ENCODE measurements at places on chromosomes 2 and 18.

DNA sequence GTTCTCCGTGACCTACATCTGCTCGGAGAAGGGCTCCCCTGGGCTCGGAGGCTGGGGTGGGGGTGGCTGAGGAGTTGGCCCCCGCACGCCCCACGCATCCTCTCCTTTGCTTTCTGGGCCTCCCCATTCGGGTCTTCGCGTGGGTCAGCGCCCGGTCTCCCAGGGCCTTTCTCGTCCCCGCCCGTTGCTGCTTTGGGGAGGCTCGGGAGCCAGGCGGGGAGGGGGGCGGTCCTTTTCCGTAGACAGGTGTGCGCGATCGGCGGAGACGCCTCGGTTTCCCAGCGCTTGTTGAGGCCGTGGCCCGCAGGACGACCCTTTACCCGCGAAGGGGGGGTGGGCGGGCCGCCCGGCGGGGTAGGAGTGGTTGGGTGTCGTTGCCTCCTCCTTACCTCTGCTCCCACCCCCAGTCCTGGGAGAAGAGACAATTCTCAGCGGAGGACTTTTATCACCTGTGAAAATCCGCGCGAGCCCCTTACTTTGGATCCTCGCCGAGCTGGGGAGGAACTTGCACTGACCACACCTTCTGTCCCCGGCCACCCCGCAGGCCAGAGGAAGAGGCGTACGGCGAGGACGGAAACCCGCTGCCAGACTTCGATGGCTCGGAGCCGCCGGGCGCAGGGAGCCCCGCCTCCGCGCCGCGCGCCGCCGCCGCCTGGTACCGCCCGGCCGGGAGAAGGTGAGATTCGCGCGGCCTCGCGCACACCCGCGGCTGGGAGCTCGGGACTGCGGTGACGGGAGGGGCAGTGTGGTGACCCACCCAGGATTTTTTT lies 2.6 kb downstream of the ADCYAP1 start:
- DNase-seq, result no peak

- no peak for DNase-seq
Observed at GRCh38 chr2:134425724-134426496, 172.0 kb downstream of the MGAT5 start.

- no peak for DNase-seq
Observed at GRCh38 chr2:136736236-136736635, 29.1 kb upstream of the THSD7B start.

GRCh38 chr2:43087413-43087812 lies 139.0 kb downstream of the ZFP36L2 start:
- no peak for DNase-seq

- no peak for DNase-seq
Observed at GRCh38 chr2:198098918-198099317, 294.5 kb downstream of the PLCL1 start.

DNA sequence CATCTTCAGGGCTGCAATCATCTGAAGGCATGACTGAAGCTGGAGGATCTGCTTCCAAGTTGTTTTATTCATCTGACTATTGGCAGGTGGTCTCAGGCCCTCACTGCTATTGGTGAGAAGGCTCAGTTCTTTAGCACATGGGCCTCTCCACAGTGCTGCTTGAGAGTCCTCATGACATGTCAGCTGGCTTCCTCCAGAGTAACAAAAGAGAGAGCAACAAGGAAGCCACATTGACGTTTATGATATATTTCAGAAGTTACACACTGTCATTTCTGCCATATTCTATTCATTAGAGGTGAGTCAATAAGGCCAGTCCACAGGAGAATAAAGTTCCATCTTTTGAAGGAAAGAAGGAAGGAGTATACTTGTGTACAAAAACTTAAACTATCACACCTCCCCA lies 7.9 kb upstream of the SIGLEC15 start:
- no peak for DNase-seq

GRCh38 chr2:138335036-138335435 lies 166.5 kb upstream of the SPOPL start:
- no peak for DNase-seq

DNA sequence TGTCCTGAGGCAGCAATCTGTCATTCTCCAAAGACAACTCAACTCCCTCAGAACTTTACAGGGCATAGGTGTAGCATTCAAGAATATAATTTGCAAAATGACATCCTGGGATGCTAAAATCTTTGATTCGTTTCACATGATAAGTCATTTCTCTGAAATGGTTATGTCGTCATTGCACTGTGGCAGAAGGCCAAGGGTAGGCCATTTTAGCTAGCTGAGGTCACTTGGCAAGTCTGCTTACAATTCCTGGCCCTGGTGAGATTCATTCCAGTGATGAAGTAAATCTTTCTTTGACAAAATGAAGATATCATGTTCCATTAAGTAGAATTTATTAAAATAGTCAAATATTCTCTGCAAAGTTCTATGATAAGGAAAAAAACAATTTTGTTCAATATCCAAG lies 1410.3 kb upstream of the LRRTM1 start:
- no peak for DNase-seq

DNA sequence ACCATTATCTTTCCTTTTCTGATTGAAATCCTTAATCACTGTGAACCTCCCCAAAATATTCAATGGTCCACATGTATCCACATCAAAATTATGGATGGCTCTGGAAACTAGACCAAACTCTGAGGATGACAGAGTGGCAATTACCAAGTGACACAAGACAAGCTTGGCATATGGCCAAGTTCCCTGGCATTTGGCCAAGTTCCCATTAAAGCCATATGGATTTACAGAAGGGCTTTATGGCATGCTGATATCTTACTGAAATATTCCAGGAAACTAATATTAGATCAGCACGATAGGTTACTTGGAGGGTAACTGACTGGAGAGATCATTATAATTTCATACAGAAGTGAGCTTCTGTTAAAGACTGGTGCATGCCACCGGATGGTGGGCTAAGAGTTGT lies 21.9 kb upstream of the CERS6 start:
- DNase-seq, result no peak

DNA sequence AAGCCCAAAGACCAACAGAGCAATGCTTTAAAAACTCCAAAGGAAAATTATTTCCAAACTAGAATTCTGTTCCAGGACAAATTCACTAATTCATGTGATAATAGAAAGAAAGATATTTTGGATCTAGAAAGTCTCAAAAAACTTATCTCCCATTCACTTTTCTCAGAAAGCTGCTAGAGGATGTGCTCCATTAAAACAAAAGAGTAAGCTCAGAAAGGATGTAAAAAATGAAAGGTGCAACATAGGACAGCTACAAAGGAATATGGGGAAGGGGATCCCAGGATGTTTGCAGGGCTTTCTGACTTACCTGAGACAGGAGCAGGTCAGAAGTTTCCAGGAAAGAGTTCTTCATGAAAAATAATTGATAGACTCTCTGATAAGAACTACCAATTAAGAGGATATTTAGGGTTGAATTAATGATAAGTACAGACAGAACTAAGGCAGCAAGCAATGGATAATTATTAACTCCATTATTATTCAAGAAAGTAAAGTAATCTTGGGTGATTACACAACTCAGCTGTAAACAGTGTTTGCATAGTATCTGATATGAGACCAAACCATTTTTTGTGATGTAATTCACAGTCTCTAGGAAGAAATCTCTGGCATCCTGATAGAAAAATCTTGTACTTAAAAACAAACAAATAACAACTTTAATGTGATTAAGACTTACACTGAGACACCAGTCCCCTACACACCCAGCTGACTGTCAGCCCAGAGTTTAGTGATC lies 20.9 kb downstream of the LYG1 start:
- no peak for DNase-seq

DNA sequence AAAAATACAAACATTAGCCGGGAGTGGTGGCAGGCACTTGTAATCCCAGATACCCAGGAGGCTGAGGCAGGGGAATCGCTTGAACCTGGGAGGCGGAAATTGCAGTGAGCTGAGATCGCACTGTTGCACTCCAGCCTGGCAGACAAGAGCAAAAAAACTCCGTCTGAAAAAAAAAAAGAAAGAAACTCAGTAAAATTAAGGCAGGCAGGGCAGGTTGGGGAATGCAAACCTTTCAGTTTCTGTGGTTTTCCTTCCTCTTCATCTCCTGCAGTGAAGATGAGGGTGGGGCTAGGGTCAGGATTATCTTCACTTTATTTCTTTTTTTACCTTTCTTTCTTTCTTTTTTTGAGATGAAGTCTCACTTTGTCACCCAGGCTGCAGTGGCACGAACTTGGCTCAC lies 43.2 kb upstream of the PSME4 start:
- DNase-seq, result no peak

- no peak for DNase-seq
Observed at GRCh38 chr2:10378189-10378588, 69.9 kb downstream of the ODC1 start.

- DNase-seq, result no peak
Observed at GRCh38 chr18:3982541-3982940, 472.6 kb downstream of the DLGAP1 start.

DNA sequence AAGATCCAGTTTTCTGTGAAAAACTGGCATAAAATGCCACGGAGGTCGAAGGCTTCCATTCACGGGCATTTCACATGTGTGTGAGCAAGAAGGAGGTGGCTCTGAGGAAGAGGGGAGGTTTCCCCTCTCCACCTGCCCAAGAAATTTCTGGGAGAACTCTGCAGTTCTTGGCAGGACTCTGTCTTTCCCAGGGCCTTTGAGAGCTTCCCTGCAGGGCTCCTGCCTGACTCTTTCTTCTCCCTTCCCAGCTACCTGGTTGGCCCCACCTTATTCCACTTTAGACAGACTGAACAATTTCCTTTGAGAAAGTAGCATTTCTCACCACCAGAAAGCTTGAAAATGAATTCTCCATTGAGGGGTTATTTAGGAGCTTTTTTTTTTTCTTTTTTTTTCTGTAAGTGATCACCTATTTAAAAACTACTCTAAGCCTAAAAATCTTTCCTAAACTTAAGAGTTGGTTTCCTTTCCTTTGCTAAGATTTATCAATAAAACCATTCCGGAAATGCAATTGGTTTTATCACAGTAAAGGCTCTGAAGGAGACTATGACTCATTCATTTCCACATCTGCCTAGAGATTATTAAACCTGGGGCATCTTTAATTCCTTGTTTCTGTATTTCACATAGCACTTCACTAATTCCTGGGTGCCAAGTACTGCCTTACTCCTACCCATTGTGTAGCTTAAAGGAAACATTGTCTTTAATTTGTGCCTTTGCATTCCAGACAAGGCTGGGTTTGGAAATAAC lies 59.3 kb downstream of the UNC80 start:
- DNase-seq, result no peak

DNA sequence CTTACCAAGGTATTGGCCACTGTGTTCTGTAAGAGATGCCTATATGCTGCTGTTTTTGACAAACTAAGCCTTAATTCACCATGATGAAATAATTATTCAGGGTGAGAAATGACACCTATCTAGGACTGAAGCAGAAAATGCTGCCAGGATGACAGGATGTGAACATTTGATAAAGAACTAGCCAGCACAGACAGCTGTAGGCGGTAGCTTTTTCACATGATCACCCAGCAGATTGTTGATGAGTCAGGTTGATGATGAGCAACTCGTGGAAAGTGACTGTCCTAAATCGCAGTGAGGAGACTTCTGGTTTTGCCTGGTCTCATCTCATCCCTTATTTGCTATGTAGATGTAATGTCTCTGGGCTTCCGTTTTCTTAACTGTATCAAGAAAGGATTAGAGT lies 144.1 kb downstream of the PRPF40A start:
- no peak for DNase-seq

GRCh38 chr18:46705521-46705920 lies 48.5 kb upstream of the LOXHD1 start:
- no peak for DNase-seq
